Activated T-helper 9 cell treated with anti-CD3 and anti-CD28 coated beads, Interleukin-2, amount 50 U/mL, for 16 hours (primary cell): ENCODE measurements at places on chromosomes 2 and 18.

- no peak for DNase-seq
Measured at GRCh38 chr2:168136392-168136977, 110.9 kb downstream of the STK39 start.

GRCh38 chr2:168247341-168248261 is at the start of gene STK39:
Gene STK39 (minus strand): TSS chr2:168247595. CDS start chr2:168247435, 160 bp downstream.
- peak; percentile 69 for DNase-seq

- no peak for DNase-seq
Measured at GRCh38 chr2:127072396-127072795, 34.6 kb downstream of the BIN1 start.

GRCh38 chr2:2131075-2131789 is 199.8 kb downstream of the MYT1L start:
- no peak for DNase-seq

- DNase-seq = no peak
Measured at GRCh38 chr2:215613280-215613679, 177.4 kb upstream of the FN1 start.

DNA sequence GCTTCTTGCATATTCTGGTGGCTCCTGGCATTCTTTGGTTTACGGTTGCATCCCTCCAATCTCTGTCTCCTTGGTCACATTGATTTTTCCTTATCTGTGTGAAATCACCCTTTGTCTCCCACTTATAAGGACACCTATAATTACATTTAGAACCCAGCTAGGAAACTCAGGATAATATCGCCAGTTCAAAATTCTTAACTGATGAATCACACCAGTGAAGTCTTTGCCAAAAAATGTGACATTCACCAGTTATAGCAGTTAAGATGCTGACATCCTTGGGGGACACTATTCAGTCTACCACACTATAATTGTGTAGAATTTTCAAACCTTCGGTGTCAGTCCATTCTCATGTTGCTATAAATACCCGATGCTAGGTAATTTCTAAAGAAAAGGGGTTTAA is 320.2 kb downstream of the TMX3 start:
- no peak for DNase-seq

DNA sequence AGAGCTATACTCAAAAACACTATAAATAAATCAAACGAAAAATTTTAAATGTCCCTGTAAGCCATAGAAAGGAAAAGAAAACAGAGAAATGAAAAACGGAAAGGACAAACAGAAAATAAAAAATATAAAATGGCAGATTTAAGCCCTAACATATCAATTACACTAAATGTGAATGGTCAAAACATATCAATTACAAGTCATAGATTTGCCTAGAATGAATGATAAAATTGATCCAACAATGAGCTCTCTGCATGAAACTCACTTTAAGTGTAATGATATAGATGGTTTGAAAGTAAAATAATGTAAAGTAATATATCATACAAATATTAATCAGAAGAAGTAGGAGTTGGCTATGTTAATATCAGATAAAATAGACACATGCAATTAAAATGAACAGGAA is 54.2 kb upstream of the TCF4 start:
- no peak for DNase-seq

DNA sequence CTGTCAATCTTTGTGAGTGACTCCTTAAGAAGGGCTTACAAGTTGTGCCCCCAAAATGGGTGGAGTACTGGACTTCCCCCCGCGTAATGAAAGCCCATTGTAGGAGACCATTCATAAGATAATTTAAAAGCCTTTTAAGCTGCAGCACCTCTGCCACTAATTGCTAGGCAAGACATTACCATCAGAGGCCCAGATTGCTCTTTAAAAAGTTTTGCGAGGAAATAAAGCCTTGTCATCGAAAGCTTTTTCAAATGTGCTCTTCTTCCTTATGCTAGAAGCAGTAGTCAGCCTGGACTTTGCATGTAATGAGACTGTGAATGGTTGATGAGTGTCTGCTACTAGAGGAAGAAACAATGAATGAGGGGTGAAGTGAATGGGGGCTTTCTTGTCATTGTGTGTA is 345.3 kb upstream of the CDH2 start:
- DNase-seq = no peak

GRCh38 chr2:17455343-17455742 is 62.9 kb downstream of the RAD51AP2 start:
- no peak for DNase-seq

DNA sequence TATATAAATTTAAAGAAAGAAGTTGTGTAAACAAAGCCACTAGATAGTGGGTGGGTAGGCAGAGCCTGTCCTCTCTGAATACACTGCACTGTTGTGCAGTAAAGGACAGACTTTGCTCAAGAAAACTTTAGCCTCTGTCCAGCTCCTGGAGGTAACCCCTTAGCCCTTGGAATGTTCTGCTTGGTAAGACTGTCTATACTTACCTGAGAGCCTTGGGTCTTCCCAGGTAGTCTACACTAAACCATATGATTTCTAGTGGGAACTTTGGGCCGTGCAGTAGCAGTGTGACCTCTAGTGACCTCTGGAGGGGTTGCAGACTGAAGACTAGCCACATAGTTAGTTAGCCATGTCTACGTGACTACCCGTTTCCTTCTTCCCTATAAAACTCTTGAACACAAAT is 678.3 kb upstream of the NRXN1 start:
- DNase-seq = no peak

DNA sequence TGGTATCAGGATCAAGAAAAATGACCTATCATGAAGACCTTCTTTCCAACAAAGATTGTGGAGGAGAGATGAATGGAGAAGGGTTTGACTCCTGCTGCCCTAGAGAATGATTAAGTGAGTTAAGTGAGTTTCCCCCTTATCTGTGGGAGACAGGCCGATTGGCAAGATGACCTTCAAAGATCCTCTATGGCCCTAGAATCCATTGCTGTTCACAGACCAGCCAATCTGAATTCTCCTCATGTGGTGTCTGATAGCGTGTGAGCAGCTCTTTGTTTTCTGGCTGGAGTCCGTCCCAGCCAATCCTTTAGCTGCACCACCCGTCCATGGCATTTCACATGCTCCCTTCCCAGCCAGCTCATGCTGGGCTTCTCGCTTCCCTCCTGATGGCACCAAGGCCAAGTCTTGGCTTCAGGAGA is 79.4 kb downstream of the MARCHF4 start:
- no peak for DNase-seq

- DNase-seq = no peak
Measured at GRCh38 chr2:56534321-56534720, 350.5 kb downstream of the CCDC85A start.

DNA sequence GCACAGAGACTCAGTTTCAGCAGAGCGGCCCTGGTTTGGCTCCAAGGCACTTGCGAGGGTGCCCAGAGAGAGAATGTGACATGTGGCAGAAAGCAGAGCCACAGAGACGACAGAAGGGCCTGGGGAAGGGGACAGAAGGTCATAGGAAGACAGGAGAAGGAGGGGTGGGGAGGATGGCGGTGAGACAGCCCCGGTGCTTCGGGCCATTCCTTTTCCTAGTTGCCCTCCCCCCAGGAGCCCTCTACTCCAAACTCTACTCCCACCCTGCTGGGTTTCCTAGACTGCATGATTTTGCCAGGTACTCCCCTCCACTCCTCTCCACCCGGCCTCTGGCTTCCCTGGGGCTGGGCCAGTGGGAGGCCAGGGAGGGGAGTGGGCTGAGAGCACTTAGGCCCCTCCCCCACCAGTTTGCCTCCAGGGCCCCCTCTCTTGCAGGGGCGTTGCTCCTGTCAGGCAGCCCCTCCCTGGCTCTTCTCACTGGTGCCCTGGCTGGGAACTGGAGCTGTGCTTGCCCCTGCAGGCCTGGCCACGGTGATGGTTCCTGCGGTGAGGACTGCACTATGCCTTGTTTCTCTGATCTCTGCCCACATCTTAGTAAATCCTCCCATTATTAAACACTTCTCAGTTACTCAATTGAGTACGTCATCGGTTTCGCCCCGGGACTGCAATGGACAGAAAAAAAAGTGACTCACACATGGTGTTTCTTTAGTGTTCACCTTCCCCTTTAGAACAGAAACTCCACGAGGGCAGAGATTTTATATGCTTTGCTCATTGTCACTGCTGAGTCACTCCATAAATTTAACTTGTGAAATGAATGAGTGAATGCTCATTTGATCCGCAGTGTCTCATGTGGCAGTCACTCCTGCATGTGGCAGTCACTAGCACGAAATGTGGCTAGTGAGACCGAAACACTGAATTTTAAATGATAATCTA is 58.7 kb upstream of the SP3 start:
- peak; percentile 20 for DNase-seq

- no peak for DNase-seq
Measured at GRCh38 chr18:54357082-54357659, 487 bp downstream of the STARD6 start.

DNA sequence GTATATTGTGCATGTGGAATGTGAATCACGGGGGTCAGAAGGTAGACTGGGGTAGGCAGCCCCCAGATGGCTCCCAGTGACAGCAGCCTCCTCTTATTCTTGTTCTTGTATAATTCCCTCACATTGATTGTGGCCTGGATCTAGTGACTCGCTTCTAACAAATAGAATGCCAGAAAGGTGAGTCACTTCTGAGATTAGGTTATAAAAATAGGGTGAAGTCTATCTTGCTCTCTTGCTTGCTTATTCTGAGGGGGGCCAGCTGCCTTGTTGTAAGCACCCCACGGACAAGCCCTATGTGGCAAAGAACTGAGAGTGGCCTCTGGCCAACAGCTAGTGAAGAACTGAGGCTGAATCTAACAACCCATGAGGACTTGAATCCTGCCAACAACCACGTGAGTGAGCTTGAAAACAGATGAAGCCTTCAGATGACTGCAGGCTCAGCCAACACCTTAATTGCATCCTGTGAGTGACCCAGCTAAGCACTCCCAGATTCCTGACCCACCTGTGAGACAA is 15.6 kb upstream of the RMND5A start:
- no peak for DNase-seq
